AG04449 (cell line): ENCODE measurements at places on chromosomes 11 and 22.

GRCh38 chr22:39148727-39149535 lies 3.5 kb downstream of the CBX7 start:
- no peak for DNase-seq

- no peak for DNase-seq
Measured at GRCh38 chr11:126971305-126971704, 29.3 kb downstream of the KIRREL3 start.

DNA sequence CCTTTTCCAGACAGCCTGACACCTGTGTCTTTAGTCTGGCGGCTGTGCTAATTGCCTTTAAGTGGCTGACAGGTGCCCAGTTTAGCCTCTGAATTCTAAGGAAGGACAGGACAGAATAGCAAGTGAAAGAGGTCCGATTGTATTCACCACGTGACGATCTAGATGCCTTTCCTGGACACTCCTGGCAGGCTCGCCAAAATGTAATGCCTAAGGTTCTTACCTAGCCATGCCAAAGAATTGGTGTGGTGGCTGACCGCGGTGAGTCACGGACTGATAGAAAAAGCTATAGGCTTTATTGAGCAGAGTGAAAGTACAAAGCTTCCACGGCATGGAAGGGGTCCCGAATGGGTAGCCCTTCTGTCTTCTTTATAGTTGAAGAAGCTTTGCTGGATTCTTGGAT lies 26.7 kb downstream of the ANKRD42 start:
- DNase-seq, result no peak

DNA sequence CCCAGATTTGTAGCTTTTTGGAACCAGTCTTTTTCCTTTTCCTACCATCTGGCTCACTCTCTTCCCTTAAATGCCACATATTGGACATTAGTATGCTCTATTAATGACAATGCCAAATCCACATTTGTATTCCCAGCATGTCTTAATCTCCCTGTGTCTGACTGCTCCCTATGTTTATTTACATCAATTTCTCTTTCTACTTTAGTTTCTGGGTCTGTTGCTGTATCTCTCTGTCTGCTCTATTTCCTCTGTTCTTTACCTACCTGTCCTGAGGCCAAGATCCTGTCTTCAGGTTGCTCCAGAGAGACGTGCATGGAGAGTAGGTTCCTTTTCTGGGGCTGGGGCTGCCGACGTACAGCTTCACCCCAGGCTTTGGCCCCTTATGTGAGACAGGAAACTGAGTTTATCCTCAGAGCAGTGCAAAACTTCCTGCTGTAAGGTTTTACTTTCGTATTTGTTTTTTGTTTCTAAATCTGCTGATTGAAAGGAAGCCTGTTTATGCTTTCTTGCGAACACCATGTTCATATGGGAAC lies 25.6 kb downstream of the OR2AG2 start:
- no peak for DNase-seq

DNA sequence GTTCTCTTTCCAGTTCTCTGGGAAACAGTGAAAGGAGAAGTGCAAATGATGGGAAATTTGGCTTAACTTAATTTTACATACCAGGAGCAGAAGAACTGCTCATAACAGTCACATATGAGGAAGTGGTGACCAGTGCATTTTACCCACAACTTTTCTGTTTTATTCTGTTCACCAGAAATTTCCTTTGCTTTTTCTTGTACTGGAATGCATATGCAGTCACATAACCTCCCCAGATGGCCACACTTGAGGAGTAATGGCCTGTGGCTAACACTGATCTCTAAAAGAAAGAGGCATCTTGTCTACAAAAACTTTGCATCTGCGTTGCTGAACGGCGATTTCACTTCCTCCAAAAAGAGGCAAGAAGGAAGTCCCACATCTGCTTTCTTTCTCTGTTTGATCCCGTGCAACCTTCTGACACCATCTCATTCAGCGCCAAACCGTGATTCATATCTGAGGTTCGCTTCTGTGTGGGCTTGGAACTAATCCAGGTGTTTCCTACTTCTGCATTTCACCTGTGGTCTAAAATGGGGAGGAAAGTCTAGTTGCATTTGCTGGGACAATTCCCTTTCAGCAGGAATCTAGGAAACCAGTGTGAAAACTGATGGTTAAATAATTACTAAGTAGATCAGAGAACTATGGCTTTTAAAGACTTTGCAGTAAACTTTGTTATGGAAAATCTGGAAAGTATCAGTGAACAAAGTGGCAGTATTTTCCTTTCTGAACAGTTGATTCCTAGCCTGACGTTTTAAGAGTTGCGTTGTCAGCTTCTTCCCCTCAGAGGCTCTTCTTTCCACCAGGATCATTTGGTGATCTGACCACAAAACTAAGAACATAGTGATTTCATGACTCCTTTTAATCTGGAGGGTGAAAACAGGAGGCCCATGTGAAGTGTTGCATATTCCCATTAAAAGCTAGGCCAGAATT lies 4.2 kb upstream of the MPEG1 start:
- no peak for DNase-seq

DNA sequence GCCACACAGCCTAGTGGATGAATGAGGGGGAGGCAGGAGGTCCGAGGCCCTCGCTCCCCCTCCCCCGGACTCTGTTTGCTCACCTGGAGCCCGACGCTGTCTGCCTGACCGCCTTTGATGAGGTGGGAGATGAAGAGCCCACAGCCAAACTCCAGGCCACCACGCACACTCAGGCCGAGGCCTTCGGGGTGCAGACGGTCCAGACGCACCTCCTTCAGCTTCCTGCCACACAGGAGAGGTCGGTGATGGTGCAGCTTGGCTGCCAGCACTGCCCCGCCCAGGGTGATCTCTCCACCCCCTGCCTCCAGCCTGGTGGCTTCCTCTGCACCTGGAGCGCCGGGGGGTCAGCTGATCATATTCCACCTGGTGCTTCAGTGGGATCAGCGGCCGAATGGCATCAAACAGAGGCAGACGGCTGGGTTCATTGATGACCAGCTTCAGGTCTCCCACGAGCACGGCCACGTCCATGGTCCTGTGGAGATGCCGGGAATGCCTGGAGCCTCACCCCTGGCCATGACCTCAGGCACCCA lies 13.1 kb downstream of the USH1C start:
- DNase-seq, result no peak

DNA sequence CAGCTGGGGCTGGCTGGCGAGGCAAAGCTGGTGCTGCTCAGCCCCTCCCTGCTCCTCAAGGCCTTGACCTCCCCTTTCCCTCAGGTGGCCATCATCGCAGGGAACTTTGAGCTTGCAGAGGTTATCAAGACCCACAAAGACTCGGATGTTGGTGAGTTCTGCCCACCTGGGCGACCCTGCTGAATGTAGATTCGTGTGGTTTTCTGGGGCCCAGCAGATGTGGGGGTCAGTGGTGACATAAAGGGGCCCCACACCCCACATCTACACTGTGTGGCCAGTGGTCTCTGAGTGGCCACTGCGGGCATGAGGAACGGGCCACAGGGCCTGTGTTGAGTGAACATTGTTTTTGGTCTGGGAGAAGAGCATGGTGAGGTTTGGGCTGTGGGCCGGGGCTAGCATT lies 11.9 kb downstream of the SHANK3 start:
- DNase-seq, result no peak

DNA sequence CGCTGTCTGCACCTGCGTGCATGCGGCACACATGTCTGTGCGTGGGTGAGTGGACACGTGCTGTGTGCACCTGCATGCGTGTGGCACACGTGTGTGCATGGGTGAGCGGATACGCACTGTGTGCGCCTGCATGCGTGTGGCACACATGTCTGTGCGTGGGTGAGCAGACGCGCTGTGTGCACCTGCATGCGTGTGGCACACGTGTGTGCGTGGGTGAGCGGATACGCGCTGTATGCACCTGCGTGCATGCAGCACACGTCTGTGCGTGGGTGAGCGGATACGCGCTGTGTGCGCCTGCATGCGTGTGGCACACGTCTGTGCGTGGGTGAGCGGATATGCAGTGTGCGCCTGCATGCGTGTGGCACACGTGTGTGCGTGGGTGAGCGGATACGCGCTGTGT lies 27.1 kb upstream of the ACR start:
- no peak for DNase-seq

DNA sequence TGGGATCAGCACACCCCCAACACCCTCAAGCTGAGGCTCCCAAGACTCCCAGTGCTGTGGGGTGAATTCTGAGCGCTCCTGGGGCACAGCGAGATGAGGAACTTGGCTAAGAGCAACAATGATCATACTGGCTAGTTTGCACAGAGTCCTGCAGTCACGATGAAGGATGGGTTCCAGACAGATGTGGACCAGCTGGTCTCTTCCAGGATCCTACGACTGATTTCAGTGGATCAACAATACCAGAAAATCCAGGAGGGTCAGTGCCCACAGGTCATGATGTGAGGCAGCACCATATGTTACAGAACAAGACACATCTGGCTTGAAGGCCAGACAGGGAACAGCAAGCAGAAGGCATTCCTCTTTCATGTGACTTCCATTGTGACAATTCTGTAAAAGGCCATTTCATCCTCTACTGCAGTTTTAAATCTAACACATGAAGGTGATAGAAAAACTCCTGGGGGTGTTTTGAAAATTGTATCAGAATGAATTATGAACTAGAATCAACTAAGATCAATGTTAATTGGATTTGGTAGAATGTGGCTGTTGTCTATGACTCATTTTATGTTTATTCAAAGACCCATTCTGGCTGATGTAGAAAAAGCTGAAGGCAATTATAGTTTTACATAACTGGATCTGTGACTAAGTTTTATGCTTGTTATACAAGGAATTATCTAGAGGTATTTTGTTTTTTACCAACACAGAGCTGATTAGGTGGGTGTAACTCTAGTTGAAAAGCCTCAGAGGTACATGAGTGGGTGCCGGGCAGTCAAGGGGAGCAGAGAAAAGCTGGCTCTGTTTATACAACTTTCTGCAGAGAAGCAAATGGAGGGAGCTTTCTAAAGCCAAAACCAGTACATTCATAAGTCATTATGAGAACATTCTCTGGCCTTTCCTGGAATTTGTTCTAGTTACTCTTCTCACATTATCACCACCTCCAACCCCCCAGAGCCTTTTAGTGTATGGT lies 29.1 kb downstream of the OR52K1 start:
- DNase-seq, result no peak
